Skin of body (tissue), 3 donors: ENCODE measurements at places on chromosomes 12 and 14. TPM values are rescaled to one million over a fixed set of nuclear protein-coding genes. Genes with fewer than 3 reads are reported as not detected.

The POU6F1 gene
- 4.8 TPM for total RNA-seq

The CCDC85C gene
- 7.0 TPM for total RNA-seq

The C14orf180 gene
- total RNA-seq: 6.8 TPM

The MIP gene
- total RNA-seq: not detected

The KLHL33 gene
- 0.30 TPM for total RNA-seq

The NKX2-1 gene
- total RNA-seq: not detected

The DYNLL1 gene
- total RNA-seq: 226 TPM

The IRAK3 gene
- 14.6 TPM for total RNA-seq

The OVCH1 gene
- 0.30 TPM for total RNA-seq

The LIN52 gene
- total RNA-seq: 11.5 TPM
